ENCODE measurements at places on chromosomes 5 and 9.

DNA sequence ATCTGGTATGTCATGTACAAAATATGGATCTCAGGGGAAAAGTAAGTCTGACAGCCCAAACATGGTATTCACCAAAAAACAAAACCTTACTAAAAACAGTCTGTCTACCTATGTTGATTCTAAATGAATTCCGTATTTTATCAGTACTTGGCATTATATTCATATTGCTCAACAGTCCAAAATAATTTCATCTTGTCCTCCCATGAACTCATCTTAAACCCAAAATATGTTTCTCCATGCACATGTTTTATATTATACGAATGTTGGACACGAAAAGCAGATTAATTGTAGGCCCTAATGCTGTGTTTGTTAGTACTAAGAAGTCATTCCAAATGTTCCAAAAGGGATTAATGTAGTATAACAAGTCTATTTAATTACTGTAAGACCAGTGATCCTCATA is 20.1 kb downstream of the NFIB start:
- no peak for DNase-seq

GRCh38 chr9:34651876-34652601 is at the start of gene IL11RA:
IL11RA (plus strand) TSS chr9:34652185; CDS start chr9:34655218, 3,033 bp downstream.
- peak; percentile 8 for DNase-seq

DNA sequence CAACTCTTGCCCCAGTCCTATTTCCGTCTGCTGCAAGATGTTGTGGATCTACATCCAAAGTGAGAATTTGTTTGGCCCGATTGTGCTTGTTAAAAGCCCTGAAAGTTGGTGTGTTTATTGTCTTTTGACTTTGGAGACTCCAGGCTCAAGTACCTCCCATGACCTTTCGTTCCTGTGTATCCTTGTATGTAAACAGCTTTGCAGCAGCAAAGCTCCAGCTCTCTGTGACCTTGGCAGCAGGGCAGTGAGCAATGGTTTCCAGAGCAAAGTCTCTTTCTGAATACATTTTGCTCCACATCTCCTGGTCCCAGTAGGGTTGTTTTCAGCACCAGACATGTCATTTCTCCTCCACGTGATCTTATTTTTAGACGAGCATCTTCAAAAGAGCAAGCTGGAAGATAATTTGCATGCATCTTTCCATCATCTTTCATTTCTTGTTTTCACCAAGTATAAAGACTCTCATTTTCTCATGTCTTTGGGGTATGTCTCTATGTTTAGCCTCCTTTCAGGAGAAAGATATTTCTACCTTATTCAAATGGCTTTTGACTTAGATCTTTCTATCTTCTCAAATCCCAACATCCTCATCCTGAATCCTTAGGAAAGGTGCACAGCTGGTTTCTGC is 68.1 kb upstream of the ERCC6L2 start:
- no peak for DNase-seq

DNA sequence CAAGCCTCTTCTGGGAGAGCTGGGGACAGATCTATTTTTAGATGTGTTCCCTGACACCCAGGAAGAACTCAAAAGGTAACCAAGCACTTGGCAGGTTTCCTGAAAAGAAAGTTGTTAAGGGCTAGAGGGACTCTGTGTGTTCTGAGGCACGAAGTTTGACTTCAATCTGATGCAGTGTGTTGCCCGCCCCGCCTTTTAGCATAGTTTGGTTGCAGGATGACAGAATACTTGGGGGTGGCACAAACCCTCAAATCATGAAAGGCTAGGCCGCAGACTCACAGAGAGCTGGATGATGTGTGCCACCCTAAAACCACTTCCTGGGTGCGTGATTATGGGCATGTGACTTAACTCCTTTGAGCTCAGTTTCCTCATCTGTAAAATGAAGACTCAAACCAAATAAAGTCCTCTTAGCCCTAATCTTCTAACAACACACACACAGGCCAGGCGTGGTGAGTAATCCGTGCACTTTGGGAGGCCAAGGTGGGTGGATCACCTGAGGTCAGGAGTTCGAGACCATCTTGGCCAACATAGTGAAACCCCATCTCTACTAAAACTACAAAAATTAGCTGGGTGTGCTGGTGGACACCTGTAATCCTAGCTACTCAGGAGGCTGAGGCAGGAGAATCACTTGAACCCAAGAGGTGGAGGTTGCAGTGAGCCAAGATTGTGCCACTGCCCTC is 12.8 kb upstream of the NDFIP1 start:
- peak; percentile 79 for DNase-seq

DNA sequence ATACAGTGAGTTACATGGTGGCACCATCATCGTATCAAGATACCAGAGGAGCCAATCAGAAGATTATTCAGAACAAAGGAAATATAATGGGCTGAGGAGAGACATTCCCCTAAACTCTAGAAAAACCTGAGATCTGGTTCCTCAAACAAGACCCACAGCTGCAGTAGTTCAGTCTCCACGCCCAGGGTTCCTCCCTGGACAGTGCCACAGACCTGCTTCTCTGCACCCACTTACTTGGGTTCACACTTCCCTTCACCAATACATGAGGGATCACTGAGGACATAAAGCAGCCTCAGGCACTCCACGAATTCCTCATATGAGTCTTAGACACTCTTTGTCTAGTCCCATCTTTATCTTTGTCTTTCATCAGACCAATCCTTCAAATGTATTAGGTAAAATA is 101.7 kb downstream of the APTX start:
- no peak for DNase-seq

DNA sequence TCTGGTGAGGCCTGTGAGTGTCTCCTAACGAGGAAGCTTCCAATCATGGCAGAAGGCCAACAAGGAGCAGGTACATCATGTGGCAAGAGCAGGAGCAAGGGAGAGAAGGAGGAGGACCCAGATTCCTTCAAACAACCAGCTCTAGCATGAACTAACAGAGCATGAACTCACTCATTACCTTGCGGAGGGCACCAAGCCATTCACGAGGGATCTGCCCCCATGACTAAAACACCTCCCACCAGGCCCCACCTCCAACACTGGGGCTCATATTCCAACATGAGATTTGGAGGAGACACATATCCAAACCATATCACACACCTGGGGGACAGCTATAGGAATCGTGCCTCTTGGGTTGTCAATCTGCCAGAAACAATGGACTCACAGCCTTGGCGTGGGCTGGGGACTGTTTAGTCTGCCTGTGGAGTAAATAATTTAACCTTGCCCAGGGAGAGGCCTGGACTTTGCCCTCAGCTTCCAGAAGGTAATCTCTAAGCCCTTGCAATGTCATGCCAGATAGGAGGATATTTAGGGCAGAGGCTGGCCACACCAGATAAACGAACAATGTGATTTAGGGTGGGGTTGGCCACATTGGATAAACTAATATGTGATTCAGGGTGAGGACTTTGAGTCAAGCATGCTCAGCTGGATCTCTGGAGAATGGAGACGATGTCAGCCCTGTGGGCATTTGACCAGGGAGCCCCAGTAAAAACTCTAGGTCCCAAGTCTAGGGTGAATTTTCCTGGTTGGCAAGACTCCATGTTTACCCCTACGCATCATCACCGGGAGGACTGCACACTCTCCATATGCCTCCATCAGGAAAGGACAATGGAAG is 13.6 kb upstream of the VDAC1 start:
- DNase-seq: no peak

GRCh38 chr5:65034813-65035209 is 266.1 kb downstream of the CWC27 start:
- DNase-seq: no peak

DNA sequence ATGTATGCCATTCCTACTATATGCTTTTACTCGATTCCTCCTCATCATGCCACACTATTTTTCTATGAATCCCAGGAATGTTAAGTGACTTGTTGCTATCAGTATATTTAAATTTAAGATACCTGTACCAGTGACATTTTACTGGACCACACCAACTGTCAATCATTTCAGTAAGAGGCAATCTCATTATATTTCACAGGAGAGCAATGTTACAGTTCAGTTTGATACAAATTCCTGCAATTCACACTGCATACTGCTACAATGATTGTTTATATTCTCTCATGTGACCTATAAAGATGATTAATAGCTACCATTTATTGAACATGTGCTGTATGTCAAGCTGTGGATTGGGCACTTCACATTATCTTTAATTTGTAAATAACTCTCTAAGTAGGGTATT is 30.0 kb downstream of the SPEF2 start:
- no peak for DNase-seq
